ENCODE measurements at places on chromosomes 3 and 15.
A peak's percentile ranks its signal among the peaks of the same experiment; 100 is the strongest.

- peaks cover 19% of the 10 kb centered on the region for H3K4me1 ChIP-seq
- DNase-seq = peak; percentile 42
- peak overlapping the region; percentile 79 for H3K4me3 ChIP-seq
- H3K27ac ChIP-seq = no peak overlapping the region
- H3K36me3 ChIP-seq = peaks cover 33% of the 10 kb centered on the region
Measured at GRCh38 chr3:128076483-128077201, 24.4 kb downstream of the SEC61A1 start.

DNA sequence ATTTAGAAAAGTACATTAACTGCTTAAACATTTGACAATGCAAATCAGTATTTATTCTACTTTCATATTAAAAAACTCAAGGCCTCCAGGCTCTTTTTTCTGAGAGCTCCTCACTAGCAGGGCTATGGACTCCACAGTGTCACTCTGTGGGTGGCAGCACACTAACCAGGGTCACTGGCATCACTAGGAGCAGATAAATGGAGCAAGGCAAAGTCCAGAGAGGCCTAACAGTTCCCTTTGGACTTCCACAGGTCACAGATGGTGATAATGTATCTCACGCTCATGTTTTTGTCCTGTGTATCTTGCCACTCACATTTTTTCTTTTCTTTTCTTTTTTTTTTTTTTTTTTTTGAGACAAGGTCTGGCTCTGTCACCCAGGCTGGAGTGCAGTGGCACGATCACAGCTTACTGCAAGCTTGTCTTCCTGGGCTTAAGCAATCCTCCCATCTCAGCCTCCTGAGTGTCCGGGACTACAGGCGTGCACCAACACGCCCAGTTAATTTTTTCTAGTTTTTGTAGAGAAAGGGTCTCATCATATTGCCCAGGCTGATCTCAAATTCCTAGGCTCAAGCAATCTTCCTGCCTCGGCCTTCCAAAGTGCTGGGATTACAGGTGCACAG, 7.8 kb downstream of the SPG21 start:
- no peaks in the 10 kb centered on the region for H3K27me3 ChIP-seq
- H3K27ac ChIP-seq = no peak overlapping the region
- peaks cover 16% of the 10 kb centered on the region for H3K4me1 ChIP-seq
- no peak overlapping the region for H3K4me3 ChIP-seq

DNA sequence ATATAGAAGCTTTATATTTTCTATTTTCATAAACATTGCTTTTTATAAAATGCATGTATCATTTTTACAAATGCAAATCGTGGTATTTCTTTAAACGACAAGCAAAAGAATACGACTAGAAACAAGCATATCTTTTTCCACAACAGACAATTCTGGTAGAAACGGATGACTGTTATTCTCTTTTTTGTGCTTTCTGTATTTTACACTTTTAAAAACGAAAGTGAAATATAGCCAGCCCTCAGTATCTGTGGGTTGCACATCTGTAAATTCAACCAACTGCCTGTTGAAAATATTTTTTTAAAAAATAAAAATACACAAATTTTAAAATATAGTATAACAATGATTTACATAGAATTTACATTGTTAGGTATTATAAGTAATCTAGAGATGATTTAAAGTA, 61.3 kb downstream of the PRTG start:
- H3K27me3 ChIP-seq = no peaks in the 10 kb centered on the region
- H3K36me3 ChIP-seq = no peaks in the 10 kb centered on the region
- DNase-seq = no peak
- no peak overlapping the region for H3K27ac ChIP-seq

GRCh38 chr3:164179110-164179774, 899.1 kb downstream of the SI start:
- H3K4me3 ChIP-seq = no peak overlapping the region
- no peaks in the 10 kb centered on the region for H3K4me1 ChIP-seq
- DNase-seq = no peak
- H3K27ac ChIP-seq = no peak overlapping the region

- peaks cover 24% of the 10 kb centered on the region for H3K36me3 ChIP-seq
- no peak for DNase-seq
- no peaks in the 10 kb centered on the region for H3K27me3 ChIP-seq
- H3K4me3 ChIP-seq = no peak overlapping the region
Measured at GRCh38 chr3:53337167-53337940, 10.0 kb downstream of the DCP1A start.

- peaks cover 11% of the 10 kb centered on the region for H3K36me3 ChIP-seq
- H3K4me1 ChIP-seq = peaks cover 22% of the 10 kb centered on the region
- DNase-seq = no peak
- H3K27me3 ChIP-seq = no peaks in the 10 kb centered on the region
Measured at GRCh38 chr3:188649521-188649920, 495.6 kb downstream of the LPP start.

DNA sequence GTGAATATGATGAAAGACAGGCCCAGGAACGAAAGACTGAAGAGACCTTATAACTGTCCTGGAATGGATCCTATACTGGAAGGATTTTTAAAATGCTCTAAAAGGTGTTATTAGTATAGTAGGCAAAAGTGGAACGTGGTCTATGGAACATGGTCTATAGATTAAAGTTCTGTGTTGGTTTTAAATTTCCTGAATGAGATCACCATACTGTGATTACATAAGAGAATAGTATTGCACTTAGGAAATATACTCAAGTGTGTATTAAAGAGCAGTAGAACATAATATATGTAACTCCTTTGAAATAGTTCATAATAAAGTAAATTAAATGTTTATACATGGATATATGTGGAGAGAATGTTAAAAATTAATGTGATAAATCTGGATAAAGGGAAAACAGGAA, 68.2 kb downstream of the SPRED1 start:
- H3K27ac ChIP-seq = no peak overlapping the region
- no peak for DNase-seq
- no peaks in the 10 kb centered on the region for H3K27me3 ChIP-seq

DNA sequence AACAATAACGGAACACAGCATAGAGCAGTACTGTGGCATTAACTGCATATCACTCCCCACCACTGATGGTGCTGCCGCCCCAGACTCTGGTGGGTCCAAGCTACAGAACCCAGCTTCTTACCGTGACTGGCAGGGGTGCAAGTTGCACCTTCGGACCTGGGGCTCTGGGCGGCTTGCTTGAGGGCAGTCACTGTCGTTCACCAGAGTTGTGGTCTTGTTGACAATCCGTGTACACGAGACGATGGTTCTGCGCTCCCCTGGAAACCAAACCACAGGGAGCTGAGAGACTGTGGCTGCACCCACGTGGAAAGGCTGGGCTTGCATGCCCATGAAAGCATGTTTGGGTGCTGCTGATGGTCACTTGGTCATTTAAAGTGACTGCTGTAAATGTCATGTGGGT, 293.0 kb downstream of the ADAMTS17 start:
- H3K4me3 ChIP-seq = no peak overlapping the region

- no peak for DNase-seq
- no peak overlapping the region for H3K27ac ChIP-seq
- no peaks in the 10 kb centered on the region for H3K36me3 ChIP-seq
- no peaks in the 10 kb centered on the region for H3K4me1 ChIP-seq
- H3K4me3 ChIP-seq = no peak overlapping the region
Measured at GRCh38 chr3:193826159-193826795, 233.3 kb downstream of the OPA1 start.

- H3K4me3 ChIP-seq = no peak overlapping the region
- no peaks in the 10 kb centered on the region for H3K36me3 ChIP-seq
- no peak overlapping the region for H3K27ac ChIP-seq
- H3K4me1 ChIP-seq = peaks cover 7% of the 10 kb centered on the region
- no peaks in the 10 kb centered on the region for H3K27me3 ChIP-seq
Measured at GRCh38 chr3:60246361-60246760, 1004.9 kb downstream of the FHIT start.

GRCh38 chr15:57867970-57868798, 161.7 kb downstream of the POLR2M start:
- peak; percentile 40 for DNase-seq
- H3K27ac ChIP-seq = peak overlapping the region; percentile 56
- H3K4me3 ChIP-seq = peak overlapping the region; percentile 58
- H3K4me1 ChIP-seq = peaks cover 33% of the 10 kb centered on the region
- peaks cover 18% of the 10 kb centered on the region for H3K27me3 ChIP-seq

DNA sequence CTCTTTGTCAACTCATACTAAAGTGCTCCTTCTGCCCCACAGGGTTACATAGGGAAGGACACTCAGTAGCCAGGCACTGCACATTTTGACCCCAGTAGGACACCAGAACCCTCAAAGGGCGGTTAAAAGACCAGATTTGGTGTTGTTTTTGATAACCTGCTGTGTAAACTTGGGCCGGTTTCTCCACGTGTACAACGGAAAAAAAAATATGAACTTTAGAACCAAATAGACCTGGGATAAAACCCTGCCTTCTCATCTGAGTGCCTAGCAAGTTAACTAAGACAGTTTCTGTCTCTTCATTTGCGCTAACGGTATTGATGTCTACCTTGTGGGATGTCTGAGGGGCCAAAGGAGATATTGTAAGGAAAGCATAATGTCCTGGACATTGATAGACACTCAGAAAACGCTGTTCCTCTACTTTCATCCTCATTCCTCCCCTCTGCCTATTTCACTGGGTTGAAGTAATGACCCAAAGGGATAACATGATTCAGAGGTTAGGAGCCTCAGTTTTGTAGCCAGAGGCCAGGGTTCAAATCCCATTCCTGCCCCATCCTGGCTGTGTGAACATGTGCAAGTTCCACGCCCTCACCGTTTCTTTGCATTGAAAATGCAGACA, 155.9 kb upstream of the LPP start:
- H3K36me3 ChIP-seq = no peaks in the 10 kb centered on the region
- no peak overlapping the region for H3K27ac ChIP-seq
- peaks cover 90% of the 10 kb centered on the region for H3K4me1 ChIP-seq
- H3K4me3 ChIP-seq = no peak overlapping the region
- peaks cover 6% of the 10 kb centered on the region for H3K27me3 ChIP-seq

DNA sequence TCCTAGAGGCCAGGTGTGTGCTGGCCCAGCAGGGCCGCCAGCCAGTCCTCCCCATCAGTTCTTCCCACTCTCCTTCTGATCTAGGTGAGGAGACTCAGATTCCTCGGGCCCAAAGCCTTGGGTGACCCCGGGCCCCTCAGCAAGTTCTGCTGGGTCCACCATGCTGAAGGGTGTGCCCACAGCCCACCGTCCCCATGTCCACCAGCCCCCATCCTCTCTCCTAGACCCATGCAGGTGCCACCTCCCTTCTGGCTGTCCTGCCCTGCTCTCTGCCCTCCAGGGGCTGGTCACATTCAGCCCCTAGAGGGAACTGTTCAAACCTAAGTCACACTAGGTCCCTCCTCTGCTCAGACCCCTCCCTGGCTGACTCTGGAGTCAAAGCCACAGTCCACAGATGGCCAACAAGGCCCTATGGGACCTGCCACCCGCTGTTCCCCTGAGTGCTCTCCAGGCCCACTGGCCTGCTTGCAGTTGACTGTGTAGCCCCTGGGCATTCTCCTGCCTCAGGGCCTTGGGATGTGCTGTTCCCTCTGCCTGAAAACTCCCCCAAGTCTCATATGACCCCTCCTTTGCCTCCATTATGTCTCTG, 878 bp upstream of the TLR9 start:
- H3K36me3 ChIP-seq = no peaks in the 10 kb centered on the region
- peaks cover 1% of the 10 kb centered on the region for H3K27me3 ChIP-seq
- H3K27ac ChIP-seq = peak overlapping the region; percentile 58
- H3K4me1 ChIP-seq = no peaks in the 10 kb centered on the region

DNA sequence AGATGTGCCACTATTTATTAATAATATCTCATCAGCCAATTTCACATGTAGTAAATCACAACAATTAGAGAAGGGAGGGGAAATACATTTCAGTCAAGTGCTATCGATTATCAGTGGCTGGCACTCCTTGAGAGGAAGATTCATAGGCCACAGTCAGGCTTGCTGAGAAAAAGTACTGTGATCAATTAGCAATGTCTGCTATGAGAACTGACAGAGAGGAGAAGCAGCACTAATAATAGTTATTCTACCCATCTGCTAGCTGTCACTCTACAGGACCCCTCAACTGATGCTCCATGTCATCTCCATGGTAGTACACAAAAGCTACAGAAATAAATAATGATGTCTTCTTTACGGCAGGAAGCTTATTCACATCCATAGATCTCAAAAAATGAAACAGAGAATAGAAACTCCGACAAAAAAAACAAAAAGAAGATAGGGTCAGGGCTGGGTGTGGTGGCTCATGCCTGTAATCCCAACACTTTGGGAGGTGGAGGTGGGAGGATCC, 351.3 kb downstream of the FOXP1 start:
- H3K4me1 ChIP-seq = peaks cover 18% of the 10 kb centered on the region
- no peak overlapping the region for H3K4me3 ChIP-seq
- DNase-seq = no peak
- H3K27me3 ChIP-seq = peaks cover 3% of the 10 kb centered on the region
- H3K36me3 ChIP-seq = no peaks in the 10 kb centered on the region

DNA sequence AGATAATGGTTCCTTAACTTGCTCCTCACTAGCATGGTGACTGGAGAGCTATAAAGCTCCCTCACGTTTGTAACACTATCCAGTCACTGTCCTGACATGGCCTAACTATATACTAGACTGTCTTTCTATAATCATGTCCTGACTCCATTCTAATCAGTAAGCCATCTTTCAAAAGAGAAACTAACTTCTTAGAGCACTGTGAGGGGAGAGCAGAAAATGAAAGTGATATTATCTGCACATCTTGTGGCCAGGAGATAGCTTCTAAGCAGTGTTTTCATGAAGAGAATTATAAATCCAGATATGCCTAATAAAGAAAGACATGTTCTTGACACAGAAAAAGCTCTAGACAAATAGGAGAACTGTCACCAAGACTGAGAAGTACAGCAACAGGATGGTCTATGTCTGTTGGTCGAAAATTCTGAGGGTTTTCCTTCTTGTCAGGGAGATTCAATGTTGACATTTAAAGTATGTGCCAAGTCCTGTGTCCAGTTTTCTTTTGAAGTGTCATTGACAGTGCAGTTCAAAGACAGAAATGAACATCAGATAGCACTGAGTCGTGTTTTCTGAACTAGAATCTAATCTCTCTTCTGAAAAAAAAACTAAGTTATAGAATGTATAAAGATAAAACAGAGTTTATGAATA, 230.6 kb upstream of the PEX5L start:
- H3K4me3 ChIP-seq = no peak overlapping the region
- no peaks in the 10 kb centered on the region for H3K27me3 ChIP-seq

- peaks cover 65% of the 10 kb centered on the region for H3K4me1 ChIP-seq
- H3K27ac ChIP-seq = peak overlapping the region; percentile 63
- peaks cover 2% of the 10 kb centered on the region for H3K27me3 ChIP-seq
- H3K4me3 ChIP-seq = no peak overlapping the region
- peaks cover 4% of the 10 kb centered on the region for H3K36me3 ChIP-seq
Measured at GRCh38 chr15:58462973-58463663, 31.3 kb downstream of the LIPC start.

DNA sequence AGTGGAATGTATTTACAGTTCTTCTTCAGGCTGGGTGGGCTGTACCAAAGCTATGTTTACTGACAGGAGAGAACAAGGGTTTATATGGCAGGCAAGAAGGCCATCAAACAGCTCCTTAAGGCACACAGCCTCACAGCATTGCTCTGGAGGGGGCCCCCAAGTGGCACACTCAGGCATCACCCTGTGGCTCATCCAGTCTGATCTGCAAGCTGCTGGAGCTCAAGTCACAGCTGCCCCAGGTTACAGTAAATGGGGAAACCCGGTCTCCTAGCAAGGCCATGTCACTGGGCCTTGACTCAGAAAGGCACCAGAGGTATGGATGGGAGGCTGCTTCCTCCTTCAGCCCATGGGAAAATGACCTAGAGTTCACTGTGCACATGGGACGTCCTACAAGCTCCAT, 67.5 kb downstream of the TFG start:
- H3K36me3 ChIP-seq = no peaks in the 10 kb centered on the region
- H3K27ac ChIP-seq = no peak overlapping the region
- H3K4me1 ChIP-seq = no peaks in the 10 kb centered on the region
- H3K27me3 ChIP-seq = peaks cover 3% of the 10 kb centered on the region
